Umbilical cord (tissue), 2 donors: ENCODE measurements at places on chromosomes 12 and 14. TPM values are rescaled to one million over a fixed set of nuclear protein-coding genes. Genes with fewer than 3 reads are reported as not detected.

The ST8SIA1 gene
- total RNA-seq, result 17.1 TPM

DNA sequence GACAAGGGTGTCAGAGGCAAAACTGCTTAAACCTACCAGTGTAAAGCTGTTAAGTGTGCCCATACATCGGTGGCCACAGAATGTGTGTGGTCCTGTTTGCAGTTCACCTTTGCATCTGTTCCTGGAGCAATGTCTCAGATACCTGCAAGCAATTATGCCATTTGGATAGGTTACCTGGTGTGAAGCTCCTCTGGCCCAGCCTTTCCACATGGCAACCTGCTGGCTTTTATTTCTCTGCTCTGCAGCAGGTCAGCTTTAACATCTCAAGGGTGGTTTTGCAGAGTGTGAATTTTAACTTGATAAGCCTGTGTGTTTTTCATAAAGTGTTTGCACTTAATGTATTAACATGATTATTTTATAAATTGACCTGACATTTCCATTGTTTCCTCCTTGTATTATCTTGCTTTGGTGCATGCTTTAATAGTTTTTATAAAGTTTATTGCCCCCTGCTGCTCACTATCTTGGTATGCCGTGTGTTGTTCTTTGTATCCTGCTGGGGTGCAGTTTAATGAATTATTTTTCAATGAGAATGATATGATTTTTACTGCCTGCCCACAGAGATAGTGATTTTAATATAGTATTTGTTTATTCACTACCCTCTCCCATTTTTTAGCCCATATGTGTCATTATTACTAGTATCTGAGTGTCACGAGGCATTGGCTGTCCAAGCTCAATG, 403.8 kb downstream of the NPAS3 start:
- DNase-seq, result no peak

DNA sequence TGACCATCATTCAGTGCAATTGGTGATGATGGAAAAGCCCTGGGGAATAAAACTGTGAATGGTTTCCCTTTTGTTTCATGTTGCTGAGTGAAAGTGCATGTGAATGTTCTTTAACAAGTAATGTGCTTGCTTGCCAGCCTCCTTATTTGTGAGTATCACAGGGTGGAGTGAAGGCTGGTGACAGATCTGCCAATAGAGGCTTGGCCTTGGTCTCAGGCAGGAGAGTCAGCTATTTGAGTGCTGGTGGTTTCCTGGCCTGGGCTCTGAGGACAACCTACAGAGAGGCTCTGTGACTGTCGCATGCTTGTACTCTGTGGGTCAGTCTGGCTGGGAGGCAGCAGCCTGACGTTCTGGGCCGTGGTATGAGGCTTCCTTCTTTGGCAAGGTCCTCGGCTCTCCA, 20.7 kb downstream of the KRT85 start:
- no peak for DNase-seq

DNA sequence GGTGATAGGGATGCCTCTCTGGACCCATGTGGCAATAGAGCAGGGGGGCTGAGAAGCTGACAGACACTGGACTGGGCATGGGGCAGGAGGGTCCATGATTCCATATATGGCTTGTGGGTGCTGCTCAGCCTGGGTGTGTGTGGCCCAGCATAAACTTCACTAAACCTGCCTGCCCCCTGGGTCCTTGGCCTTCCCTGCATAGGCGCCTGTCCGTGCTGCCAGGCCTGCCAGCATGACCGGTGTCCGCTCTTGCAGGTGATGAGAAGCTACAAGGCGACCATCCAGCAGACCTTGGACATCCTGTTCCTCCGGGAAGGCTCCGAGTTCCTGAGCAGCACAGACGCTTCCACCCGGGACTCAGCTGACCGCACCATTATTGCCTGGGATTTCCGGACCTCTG, 61.6 kb downstream of the BEGAIN start:
- DNase-seq, result no peak

DNA sequence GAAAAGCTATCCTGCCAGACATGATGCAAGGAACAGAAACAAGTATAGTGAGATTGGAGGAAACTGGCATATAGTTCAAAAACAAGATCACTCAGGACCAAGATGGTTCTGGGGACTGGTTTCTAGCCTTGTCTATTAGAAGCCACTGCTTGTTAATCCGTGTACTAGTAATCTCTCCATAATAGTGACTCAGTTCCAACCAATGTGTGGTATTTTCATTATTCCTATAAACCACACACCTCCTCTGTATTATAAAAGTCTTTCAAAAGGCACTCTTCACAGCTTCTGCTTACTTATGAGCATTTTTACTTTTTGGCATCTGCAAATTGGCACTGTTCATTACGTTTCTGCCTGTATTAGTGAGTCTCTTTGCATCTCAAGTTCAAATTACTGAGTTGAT, 140.3 kb downstream of the SLC6A15 start:
- no peak for DNase-seq

GRCh38 chr12:25811656-25812126, 146.8 kb upstream of the RASSF8 start:
- peak; percentile 58 for DNase-seq

DNA sequence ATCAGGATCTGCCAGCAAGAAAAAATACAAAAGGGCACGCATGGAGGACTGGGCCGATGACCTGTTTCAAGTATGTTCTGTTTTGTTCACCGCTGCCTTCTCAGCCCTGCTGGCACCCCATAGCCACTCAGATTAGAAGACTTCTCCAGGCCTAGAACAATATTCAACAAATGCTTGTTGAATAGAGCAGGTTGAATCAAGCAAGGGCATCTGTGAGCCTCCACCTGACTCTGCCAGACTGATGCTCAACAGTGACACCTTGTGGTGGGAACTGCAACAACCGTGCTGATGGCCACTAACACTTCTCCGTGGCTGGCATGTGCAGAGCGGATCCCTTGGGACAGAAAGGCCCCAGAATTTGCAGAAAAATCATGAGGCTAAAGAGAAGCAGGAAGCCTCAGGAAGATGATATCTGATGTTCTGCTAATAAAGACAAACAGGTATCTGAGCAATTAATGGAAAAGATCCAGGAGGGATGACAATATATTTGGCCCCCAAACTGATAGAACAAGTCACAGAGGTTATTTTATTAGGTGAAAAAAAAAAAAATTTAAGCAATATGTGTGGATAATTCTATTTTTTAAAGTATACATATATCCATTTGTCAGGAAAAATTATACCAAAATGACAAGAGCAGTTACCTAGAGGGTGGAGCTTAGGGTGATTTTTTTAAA, 114.3 kb downstream of the KSR2 start:
- no peak for DNase-seq

The C12orf50 gene
- total RNA-seq, result 9.1 TPM

DNA sequence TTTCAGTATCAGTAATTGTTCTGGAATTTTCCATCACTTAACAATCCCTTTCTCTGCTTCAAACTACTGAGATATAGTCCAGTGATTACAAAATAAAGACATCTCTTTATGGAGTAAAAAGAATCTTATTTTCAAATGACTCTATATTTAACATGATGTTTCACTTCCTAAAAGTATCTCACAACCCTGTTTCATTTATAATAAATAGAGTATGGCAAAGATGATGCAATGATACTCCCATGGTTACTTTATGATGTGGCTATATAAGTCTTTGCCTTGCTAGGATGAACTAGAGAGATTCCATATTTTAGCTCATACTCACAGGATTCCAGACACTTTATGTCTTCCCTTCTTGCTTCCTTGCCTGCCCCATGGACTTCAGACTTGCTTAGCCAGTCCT, 953.5 kb upstream of the MDGA2 start:
- no peak for DNase-seq

The KCNMB4 gene
- 7.9 TPM for total RNA-seq

DNA sequence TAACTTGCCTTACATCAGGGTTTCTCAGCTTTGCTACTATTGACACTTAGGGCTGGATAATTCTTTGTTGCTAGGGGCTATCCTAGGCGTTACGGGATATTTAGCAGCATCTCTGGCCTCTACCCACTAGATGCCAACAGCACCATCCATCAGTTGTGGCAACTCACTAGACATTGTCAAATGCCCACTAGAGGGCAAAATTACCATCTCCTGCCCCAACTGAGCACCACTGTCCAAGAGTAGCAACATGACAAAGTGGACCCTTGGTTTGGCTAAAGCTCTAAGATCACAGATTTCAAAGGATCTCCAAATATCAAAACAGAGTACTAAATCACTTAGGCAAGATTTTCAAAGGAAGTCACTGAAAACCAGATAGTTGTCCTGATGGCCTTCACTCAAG, 251.7 kb upstream of the TBX3 start:
- DNase-seq, result no peak

- DNase-seq, result no peak
These were observed 92.7 kb downstream of the CACNA1C start for GRCh38 chr12:2145433-2145998.

GRCh38 chr12:247271-247670, 15.4 kb downstream of the SLC6A13 start:
- no peak for DNase-seq

The VRTN gene
- 1.2 TPM for total RNA-seq

The PRB2 gene
- not detected for total RNA-seq

The OR6C2 gene
- total RNA-seq, result 11.8 TPM

The NPC2 gene
- total RNA-seq, result 95.8 TPM

DNA sequence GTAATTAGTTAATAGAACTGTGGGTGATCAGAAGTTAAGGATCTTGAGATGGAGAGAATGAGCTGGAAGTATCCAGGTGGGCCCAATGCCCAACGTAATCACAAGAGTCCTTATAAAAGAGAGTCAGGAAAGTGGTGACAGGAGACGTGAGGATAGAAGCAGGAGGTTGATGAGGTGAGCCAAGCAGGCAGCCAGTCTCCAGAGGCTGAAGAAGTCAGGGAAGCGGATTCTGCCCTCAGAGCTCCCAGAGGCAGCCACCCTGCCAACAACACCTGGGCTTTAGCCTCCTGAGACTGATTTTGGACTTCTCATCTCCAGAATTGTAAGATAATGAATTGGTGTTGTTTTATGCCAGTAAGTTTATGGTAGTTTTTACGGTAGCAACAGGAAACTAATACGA, 10.1 kb upstream of the SAV1 start:
- no peak for DNase-seq

DNA sequence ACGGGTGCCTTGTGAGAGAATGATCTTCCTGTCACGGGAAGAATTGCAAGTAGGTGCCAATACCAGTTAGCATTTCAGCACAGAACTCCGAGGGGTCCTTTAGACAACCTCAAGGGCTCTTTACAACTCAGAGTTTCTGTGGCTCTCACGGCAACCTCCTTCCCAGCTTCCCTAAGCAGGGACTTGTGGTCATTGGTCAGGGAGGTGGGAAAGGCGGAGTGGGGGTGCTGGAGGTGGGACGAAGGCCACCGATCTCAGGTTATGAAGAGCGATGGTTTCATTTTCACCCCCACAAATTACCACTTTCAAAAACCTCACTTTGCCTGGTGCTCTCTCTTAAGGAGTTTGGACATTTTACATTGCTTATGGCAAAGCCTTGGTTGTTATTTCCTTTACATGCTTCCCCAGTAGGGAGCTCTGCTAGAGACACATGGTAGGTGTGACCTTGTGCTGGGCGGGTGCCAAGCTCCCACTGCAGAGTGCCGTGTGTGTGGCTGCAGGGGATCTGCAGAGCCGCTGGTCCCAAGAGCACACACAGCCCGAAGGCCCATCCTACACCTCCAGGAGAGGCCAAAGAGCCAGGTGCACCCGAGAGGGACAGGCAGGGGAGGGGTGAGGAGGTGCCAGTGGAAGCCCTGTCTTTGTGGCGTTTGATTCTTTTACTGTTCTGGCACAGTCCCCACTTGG, 21.4 kb downstream of the BCL2L14 start:
- no peak for DNase-seq

DNA sequence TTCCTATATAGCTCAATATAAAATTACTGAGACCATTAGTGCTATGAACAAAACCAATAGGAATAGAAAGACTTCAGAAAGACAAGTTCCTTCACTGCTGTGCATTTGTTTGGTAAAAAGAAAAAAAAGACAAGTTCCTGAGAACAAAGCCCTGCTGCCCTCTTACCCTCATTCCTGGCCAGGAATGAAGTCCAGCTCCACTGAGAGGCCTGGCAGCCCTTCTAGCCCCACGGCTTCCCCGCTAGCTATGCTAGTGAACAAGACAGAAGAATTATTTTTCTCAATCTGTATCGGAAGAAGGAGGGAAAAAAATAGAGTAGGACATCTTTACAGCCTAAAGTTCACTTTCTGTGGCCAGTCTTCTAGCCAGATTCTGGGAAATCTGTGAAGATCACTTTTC, 1.6 kb downstream of the MFAP5 start:
- DNase-seq, result no peak

GRCh38 chr14:37437490-37437889, 157.6 kb downstream of the FOXA1 start:
- DNase-seq, result no peak

- DNase-seq, result no peak
These were observed 36.9 kb downstream of the MEG3 start for GRCh38 chr14:100862793-100863192.

The CCDC196 gene
- total RNA-seq, result 1.9 TPM

- DNase-seq, result no peak
These were observed 319.2 kb downstream of the BCL11B start for GRCh38 chr14:98952593-98953350.

DNA sequence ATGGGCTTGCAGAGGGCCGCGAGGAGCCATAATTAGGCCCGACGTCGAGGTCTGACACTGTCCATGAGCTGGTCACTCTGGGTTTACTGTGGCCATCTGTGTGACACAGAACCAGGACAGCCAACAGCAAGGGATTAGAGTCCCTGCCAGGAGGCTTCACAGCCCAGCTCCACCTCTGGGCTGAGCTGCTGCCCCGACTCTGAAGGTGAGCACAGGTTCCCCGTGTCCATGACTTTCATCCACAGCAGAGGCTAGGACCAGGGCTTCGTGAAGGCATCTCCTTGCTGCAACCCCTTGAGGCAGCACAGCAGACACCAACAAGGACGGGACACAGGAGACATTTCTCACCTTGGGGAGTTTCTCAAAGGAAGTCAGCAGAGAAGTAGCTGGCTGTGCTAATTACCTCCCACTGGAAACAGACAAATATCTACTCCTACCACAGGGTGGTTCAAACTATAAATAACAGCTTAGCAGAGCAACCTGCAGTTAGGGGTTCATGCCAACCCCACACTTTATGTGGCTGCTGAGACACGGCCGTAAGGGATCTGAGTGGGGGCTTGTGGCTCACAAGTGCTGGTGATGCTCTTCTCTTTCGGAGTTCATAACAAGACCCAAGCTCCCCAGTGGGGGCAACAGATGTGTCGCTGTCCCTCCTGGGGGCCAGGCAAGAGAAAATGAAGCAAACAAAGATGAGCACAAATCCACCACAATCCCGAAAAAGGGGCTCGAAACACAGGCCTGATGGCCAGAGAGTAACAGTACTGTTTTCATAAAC, 29.2 kb downstream of the ZFYVE21 start:
- no peak for DNase-seq

DNA sequence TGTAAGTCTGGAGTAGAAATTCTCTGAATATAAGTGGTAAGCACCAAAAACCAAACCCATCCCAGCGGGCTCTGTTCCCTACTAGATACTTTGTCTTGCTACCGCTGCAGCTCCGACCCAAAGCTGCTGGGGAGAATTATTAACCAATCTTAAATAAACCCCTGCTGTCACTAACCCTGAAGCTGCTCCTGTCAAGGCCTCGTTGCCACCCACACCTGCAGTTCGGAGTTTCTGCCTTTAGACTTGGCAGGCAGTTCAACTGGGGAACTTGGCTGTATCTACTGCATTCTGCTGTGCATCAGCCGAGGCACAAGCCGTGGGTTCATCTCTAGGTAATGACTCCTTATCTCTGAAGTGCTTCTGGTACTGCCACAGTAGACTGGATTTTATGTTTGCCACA, 55.5 kb downstream of the PPM1A start:
- no peak for DNase-seq

The FOXG1 gene
- total RNA-seq, result 0.24 TPM

GRCh38 chr14:68787092-68787992, 5.5 kb downstream of the ZFP36L1 start:
- DNase-seq, result no peak

GRCh38 chr12:110281549-110282299, 677 bp downstream of the ATP2A2 start:
- peak; percentile 66 for DNase-seq

- DNase-seq, result peak; percentile 55
These were observed 59.6 kb downstream of the FBXO33 start for GRCh38 chr14:39372656-39373055.
